ENCODE measurements at places on chromosomes 4 and X.

DNA sequence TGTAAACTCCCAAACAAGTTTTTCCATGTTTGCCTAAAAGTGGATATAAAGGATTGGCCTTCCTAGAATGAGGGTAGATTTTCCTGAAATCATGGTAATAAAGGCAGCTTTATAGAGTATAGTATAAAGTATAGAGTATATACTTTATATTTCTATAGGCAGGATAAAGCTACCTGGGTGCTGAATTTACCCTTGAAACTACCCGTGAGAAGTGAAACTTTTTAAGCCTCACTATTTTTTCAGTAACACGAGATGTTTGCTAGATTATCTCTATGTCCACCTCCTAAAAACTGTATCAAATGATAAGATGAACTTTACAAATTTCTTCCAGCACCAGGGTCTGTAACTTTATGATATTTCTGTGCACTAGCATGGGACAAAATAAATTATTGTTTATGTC lies 340.0 kb upstream of the GALNTL6 start:
- no peak for DNase-seq

DNA sequence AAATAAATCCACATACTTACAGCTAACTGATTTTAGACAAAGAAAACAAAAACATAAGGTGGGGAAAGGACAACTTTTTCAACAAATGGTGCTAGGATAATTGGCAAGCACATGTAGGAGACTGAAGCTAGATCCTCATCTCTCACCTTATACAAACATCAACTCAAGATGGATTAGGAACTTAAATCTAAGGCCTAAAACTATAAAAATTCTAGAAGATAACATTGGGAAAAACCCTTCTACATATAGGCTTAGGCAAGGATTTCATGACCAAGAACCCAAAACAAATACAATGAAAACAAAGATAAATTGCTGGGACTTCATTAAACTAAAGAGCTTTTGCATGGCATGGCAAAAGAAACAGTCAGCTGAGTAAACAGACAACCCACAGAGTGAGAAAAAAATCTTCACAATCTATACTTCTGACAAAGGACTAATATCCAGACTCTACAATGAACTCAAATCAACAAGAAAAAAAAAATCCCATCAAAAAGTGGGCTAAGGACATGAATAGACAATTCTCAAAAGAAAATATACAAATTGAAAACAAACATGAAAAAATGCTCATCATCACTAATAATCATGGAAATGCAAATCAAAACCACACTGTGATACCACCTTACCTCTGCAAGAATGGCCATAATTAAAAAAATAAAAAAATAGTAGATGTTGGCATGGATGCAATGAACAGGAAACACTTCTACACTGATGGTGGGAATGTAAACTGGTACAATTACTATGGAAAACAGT lies 14.1 kb upstream of the AFP start:
- no peak for DNase-seq

GRCh38 chrX:108235986-108236385 lies 144.4 kb downstream of the ATG4A start:
- DNase-seq, result no peak

DNA sequence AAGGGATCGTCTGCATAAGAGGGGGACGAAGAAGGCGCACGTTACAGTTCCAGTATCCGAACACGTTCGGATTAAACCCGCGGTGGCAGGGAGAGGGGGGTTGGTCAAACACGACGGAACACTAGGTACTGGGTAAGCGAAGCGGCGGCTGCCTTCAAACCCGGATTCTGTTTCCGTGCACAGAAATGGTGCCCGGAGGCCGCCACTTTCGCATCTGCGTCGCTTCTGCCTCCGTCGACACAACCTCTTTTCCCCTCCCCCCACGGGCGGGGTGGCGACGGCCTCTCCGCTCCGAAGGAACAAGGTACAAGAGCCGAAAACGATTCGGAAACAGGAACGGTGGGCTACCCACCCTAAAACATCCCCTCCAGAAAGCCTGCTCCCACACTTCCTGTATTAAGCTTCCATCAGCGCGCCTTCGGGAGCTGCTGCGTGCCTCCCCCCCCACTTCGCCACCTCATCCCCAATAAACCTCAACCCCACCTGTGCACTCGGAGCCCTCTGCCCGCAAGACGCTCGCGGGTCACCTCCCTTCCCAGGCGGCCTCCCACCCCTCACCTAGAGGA lies 667 bp downstream of the G3BP2 start:
- DNase-seq, result peak; percentile 83

GRCh38 chr4:162732876-162733275 lies 433.8 kb downstream of the NAF1 start:
- no peak for DNase-seq

DNA sequence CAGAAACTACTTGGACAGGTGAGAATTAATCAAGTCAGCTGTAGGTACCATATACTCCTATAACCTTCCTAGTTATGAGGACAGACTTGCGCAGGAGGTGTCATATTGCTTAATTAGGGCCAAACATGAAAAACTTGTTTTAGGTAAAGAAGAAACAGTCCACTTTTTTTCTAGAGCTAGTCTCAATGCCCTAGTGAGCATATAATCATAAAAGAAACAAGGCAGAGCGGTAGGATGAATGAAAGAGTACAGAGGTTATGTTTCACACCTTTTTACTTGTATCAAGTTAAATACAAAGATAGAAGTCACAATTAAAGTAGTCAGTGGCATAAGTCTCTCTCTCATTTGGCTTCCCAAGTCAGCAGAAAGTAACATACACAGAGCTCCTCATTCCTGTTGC lies 88.9 kb downstream of the RPS6KA6 start:
- DNase-seq, result no peak

GRCh38 chr4:24923550-24923949 lies 10.7 kb upstream of the CCDC149 start:
- no peak for DNase-seq

DNA sequence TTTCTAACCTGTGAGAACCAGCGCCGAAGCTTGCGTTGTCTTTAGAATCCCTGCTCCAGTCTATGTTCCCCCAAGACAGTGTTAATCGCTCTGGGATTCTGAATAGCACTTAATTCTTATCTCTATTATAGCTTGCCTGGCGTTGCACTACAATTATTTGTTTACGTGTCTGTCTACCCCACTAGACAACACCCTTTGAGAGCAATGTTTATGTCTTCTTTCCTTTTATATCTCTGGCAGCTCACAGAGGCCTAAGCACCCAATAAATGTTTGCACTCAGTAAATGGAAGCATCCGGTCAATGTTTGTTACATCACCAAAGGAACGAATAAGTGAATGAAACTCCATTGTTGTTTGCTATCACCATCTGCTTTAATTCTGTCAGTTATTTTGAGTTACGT lies 4.8 kb upstream of the NHS start:
- no peak for DNase-seq

- DNase-seq, result no peak
Observed at GRCh38 chr4:82360298-82361177, 13.3 kb downstream of the HNRNPD start.

GRCh38 chr4:159175085-159175988 lies 72.5 kb downstream of the RAPGEF2 start:
- peak; percentile 73 for DNase-seq

GRCh38 chr4:187393531-187394344 lies 601.8 kb upstream of the ZFP42 start:
- no peak for DNase-seq

- no peak for DNase-seq
Observed at GRCh38 chrX:132041015-132041414, 17.9 kb downstream of the STK26 start.

DNA sequence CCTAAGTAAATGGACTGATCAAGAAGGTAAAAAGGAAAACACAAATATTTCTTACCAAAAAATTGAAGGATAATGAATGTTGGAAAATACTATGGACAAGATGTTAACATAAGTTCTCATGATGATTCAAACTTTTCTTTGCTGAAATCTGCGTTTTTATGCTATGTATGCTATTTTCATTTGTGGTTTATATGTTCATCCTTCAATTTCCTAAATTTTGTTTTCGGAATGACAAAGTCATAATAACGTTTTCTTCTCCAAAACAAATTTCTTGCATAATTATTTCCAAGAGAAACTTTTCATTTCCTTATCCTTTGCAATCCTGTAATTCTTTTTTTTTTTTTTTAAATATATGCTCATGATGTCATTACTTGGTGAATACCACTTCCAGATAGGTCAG lies 7.8 kb downstream of the PF4V1 start:
- DNase-seq, result no peak

All from sciatic nerve (tissue), 2 donors.